Stimulated activated CD8-positive, alpha-beta memory T cell treated with anti-CD3 and anti-CD28 coated beads, Interleukin-15, amount 100 ng/mL, for 1 hour (primary cell): ENCODE measurements at places on chromosomes 11 and 22.

- no peak for DNase-seq
These were observed 119.8 kb downstream of the CSTPP1 start for GRCh38 chr11:47056261-47056915.

DNA sequence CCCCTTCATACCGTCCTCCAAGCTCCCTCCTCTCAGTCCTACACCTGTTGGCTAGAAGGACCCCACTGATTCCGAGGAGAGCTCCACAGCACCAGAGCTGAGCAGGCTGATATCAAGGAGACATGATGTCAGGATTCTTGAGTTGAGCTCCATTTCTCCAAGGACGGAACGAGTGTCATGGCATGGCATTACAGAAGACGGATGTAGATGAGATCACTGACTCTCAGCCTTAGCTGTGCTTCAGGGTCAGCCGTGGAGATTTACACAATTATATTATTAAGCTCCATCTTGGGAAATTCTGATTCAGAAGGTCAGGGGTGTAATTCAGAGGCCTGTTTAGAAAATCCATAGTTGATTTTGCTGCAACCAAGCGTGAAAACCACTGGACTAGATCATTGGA is 428.9 kb upstream of the B3GAT1 start:
- DNase-seq: no peak

- no peak for DNase-seq
These were observed 38.1 kb upstream of the CARD18 start for GRCh38 chr11:105177658-105178057.

DNA sequence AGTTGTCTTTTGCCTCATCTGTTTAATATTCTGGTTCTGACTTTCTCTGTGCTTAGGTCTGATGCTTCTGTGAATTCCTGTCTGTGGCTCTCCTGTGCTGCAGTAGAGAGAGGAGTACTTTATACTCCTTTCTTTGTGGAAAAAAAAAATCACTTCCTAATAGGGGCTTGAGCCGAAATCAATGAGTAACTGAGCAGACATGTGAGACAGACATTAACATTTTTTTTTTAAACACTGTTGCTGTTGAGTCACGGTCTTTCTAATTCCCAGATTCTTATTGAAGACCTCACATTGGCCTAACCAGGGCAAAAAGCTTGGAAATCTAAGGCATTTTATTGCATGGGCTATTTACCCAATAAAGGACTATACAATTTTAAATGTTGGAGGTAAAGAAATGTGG is 86.1 kb downstream of the GRM5 start:
- DNase-seq: no peak

GRCh38 chr22:32354360-32355351 is 3.0 kb upstream of the RFPL3 start:
- no peak for DNase-seq

GRCh38 chr11:69044111-69045013 is 4.4 kb upstream of the TPCN2 start:
- no peak for DNase-seq

DNA sequence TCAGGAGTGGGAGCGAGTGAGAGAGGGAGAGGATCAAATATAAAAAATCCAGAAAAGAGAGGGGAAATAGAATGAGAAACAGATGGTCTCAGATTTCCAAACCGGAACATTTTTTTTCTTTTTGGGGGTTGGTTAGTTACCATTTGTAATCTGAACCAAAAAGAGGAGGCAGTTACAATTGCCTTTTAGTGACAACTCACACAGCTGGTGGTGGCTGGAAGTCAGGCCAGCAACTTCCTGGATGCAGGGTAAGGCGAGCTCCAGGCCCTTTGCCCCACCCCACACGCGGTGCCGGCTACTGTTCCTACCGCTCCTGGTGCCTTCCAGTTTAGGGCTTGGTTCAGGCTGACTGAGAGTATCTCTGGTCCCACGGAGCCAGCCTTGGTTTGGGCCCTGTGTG is 21.0 kb upstream of the UBASH3B start:
- DNase-seq: no peak

DNA sequence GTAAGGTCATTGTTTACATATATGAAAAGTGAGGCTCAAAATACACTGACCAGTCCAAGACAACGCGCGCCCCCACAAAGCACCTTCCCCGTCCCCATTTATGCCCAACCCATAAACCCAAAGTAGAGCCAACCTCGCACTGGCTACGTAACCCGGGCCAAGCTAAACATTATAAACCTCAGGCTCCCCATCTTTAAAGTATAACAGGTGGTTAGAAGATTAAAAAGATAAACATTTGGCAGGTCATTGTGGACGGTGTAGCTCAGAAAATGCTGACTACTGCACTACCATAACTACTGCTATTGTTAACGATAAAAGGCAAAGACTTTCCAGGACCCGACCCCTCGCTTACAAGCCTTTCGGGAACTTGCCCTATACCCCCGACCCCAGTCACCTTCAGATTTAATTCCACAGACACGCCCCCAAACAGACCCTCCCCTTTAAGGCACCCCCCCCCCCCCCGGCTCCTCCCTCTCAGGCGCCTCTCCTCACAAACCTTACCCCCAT is 470 bp downstream of the NUMA1 start:
- no peak for DNase-seq

- DNase-seq: no peak
These were observed 32.4 kb upstream of the CD44 start for GRCh38 chr11:35106595-35106994.

GRCh38 chr11:132980670-132981069 is 551.6 kb downstream of the OPCML start:
- no peak for DNase-seq

DNA sequence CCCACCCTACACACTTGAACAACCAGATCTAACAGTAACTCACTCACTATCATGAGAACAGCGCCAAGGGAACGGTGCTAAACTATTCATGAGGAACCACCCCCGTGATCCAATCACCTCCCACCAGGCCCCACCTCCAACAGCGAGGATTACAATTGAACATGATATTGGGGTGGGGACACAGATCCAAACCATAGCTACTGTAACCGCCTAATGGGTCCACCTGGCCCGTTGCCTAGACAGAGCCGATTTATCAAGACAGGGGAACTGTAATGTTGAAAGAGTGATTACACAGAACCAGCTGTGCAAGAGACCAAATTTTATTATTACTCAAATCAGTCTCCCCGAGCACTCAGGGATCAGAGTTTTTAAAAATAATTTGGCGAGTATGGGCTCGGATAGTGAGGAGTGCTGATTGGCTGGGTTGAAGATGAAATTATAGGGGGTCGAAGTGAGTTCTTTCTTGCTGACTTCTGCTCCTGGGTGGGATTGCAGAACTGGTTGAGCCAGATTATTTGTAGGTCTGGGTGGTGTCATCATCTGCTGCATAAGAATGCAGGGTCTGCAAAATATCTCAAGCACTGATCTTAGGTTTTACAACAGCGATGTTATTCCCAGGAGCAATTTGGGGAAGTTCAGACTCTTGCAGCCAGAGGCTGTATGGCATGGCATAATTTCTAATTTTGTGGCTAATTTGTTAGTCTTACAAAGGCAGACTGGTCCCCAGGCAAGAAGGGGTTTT is 17.9 kb upstream of the ZC3H12C start:
- DNase-seq: no peak

- no peak for DNase-seq
These were observed at the start of gene GAB2 for GRCh38 chr11:78417175-78417887. TSS of gene GAB2 (minus strand) at chr11:78417820. CDS start at chr11:78417720, 100 bp downstream.

- DNase-seq: no peak
These were observed 15.9 kb downstream of the MOGAT2 start for GRCh38 chr11:75733431-75734107.

DNA sequence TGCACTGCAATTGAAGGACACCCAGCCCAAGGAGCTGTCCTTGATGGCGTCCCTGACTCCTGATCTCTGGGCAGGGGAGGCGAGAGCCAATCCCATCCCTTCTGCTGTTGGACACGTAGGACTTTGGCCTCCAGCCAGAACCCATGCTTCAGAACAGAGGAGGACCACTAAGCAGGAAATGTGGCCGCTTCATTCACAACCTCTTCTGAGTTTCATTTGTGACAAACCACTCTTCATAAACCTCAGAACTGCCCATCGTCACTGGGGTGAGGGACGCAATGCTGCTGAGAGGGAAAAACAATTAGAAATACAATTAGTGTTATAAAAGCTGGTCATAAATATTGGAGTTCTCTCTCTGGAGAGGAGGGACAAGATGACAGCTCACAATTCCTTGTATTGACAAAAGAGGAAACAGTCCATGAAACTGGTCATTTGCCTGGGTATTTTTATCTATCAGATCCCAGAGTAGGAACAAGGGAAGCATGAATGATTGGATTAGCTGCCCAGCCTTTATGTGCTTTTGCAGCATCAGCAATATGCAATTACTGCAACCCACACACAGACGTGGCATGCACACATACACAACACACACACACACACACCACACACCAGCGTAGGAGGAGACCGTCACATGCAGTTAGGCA is 216.5 kb upstream of the CADM1 start:
- no peak for DNase-seq

DNA sequence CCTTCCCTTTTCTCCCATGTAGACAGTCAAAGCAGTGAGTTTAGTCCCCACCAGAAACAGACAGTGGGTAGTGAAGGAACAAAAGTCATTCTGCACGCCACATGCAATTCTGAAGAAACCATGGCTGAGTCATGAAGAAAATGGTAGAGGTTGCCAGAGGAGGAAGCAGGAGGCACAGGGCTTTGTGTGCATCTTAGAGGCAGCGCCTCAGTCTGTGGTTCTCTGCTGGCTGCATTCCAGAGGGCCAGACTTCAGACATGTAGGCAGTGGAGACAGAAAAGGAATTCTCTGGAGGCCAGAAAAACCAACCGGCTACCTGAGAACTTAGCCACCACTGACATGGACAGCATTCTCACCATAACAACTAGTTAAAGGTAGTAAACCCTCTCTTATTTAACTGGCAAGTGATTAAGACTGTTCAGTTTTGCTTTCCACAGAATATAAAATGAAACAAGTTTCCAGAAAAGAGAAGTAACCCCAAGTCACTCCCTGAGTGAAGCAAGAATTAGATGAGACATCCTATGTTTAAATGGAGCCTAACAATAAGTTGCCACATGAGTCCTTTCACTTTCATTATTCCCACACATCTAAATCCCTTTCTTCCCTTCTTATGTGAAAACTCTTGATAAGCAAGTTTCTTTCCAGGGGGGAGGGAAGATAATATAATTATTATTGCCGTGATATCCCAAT is 556.1 kb downstream of the SOX6 start:
- DNase-seq: no peak

GRCh38 chr11:32148895-32149294 is 58.0 kb downstream of the RCN1 start:
- no peak for DNase-seq

GRCh38 chr22:23862103-23862502 is 4.4 kb downstream of the SLC2A11 start:
- DNase-seq: no peak

DNA sequence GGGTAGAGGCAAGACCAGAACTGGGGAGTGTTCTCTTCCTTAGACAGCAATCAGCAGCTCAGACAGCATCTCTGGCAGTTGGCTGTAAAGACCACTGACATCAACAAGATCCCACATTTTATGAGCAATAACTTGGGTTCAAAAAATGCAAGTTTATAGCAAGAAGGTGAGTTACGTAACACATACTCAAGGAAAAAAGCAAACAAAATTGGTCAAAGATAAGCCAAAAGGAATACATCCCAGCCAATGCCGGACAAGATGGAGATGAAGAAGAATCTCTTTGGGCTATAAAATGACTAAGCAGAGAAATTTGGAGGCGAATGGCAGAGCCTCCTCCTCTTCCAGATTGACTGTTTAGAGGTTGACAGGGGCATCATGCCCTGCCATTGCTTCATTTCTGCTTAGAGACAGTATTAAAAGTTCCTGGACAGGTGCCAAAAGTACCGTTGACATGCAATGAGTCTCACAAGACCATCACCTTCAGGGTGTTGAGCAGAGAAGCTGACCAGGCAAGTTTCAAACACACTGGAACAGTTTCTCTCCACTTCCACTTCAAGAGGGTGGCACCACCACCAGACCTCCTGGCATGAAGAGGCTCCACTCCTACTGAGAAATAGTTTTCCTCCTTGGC is 55.9 kb downstream of the ENDOD1 start:
- no peak for DNase-seq

- DNase-seq: no peak
These were observed 2.8 kb downstream of the DUSP8 start for GRCh38 chr11:1569251-1569780.

GRCh38 chr11:23772081-23772480 is 724.8 kb upstream of the LUZP2 start:
- no peak for DNase-seq
